ENCODE measurements at places on chromosomes 13 and 19.

- no peak for DNase-seq
Observed at GRCh38 chr13:21342699-21343442, 116.2 kb downstream of the ZDHHC20 start.

DNA sequence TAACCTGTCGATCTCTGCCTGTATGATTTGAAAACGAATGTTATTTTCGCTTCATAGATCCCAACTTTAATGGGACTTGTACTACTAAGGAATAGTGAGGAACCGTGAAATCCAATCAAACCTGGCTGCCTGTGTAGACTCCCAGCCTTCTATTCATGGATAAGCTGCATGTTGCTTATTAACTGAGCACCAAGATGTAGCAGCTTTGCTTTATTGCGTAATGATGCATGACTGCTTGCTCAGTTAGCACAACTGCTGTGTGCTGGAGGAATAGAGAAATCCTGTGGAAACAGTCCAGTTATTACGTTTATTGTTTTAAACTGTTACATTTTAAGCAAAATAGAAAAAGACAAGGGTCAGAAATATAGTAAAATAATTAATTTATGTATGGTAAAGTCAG is 108.2 kb downstream of the SHISA2 start:
- no peak for DNase-seq

DNA sequence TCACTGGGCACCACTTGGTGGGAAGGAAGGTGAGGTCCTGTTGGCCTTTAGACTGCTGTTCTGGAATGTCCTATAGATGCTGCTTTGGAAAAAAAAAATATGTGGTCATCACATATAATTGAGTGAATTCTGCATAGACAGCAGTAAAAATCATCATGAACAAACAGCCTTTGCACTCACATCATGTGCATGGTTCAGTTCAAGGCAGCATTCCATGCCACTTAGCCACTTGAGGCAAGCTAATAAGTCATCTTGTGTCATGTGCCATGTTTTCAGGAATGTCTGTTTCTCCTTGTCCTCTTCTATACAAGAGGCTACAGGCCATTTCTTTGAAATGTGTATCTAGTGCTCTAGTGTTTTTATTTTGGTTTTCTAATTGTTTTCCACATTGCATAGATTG is 43.9 kb upstream of the TSC22D1 start:
- no peak for DNase-seq

GRCh38 chr19:51702103-51702824 is 9.1 kb downstream of the SPACA6 start:
- no peak for DNase-seq

DNA sequence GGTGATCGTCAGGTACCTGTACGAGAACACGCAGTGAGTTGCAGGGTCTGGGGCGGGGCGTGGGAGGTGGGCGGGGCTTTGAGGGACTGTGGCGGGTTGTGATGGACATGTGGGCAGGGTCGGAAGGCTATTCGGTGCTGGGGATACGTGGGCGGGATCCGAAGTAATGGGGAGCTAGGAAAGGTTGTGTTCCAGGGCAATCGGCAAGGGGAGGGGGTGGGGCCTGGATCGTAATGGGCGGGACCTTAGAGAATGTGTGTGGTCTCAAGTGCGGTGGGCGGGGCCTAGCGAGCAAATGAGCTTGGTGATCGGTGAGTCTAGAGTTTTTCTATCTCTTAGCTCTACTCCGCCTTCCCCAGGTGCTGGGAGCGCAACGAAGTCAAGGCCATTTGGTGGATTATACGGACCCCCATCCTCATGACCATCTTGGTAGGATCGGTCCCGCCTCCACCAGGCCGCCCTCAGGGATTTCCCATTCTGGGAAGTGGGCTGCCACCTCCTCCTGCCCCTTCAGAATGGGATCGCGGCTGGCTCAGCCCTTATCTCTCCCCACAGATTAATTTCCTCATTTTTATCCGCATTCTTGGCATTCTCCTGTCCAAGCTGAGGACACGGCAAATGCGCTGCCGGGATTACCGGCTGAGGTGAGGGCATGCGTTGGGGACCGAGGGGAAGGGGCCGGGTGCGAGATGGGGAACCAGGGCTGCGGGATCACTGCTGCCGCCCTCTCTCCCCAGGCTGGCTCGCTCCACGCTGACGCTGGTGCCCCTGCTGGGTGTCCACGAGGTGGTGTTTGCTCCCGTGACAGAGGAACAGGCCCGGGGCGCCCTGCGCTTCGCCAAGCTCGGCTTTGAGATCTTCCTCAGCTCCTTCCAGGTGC is 9.6 kb downstream of the GIPR start:
- no peak for DNase-seq

DNA sequence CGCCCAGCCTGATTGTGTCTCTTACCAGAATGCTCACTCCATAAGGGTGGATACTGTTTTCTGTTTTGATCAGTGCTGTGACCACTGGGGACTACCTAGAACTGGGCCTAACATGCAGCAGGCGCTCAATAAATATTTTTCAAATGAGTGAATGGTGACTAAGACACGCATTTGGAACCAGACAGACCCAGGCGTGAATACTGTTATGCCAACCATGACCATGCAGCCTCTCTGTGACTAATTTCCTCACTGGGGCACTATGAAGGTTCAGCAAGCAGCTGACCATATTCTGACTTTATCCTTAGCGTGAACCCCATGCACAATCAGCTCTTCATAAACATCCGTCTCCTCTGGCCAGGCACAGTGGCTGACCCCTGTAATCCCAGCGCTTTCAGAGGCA is 13.0 kb upstream of the SPC24 start:
- DNase-seq, result no peak

All from NCI-H2081 treated with DMSO at 0.1 percent for 48 hours (cell line).